HAP-1 (cell line): ENCODE measurements at places on chromosomes 7 and 10.
A peak's percentile ranks its signal among the peaks of the same experiment; 100 is the strongest.

DNA sequence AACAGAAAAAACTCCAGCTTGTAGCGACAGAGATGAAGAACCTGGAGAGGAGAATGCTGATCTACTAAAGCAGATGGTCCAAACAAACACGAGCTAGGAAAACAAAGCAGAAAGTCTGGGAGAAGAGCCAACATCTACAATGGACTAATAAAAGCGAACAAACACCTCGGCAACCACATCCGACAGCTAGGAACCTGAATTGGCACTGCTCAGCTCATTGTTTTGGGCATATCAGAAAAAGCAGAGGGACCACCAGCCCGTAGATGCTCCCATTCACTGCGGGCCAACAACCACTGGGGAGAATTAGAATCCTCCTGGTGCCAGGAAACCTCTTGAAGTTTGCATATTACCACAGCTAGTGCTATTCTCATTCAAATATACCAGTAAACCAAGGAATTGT, 204.7 kb downstream of the NXPH1 start:
- DNase-seq, result peak; percentile 76

DNA sequence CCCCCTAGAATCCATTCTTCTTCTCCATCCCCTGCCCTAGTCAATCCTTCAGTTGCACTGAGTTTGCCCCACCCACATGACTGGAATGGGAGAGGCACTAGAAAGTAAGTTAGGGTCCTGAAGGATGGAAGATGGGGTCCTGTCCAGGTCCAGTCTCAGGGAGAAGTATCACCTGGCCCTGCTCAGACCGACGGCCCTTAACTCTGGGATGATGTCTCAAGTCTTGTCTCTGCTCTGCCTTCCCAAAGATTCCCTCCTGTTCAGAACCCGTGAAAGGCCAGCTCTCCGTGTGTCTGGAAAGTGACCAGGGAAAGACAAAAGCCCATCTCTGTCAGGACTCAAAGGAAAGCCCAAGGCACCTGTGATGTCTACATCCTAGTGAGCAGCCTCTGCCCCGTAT, 88.8 kb downstream of the OAT start:
- no peak for DNase-seq

DNA sequence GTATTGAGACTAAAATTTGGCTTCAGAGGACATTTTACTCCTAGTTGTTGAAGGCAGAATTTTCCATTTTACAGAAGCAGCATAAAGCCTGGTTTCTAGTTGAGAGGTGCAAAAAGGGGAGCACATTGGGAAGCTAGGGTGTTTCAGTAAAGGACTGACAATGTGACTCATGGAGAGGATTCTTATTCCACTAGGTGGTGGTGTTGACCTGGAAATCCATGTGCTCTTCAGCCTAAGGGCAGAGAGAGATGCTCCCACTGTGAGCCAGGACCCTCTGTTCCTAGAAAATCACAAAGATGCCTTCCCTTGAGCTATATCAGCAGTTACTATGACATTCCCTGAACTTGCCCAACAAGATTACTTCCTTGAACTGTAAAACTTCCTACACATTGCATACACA, 687.8 kb downstream of the IPMK start:
- DNase-seq, result peak; percentile 60

GRCh38 chr7:145644426-145645134, 472.0 kb upstream of the CNTNAP2 start:
- no peak for DNase-seq

DNA sequence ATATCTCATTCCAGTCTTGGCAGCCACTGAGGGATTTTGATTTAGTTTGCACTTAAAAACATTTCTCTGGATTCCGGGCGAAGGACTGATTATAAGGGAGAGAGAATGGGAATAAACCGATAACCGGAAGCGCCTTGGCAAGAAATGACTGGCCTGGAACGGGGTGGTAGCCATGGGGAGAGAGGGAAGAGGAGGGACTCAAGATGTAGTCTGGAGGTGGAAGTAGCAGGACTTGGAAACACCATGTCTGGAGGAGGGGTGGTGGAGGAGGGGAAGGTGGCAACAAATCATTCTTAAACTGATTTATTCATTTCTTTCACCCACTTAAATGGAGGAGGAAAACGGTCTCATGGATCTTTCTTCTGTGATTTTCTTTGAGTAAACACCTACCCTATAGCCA, 238.1 kb downstream of the REEP3 start:
- DNase-seq, result no peak

- no peak for DNase-seq
Measured at GRCh38 chr10:5983774-5984173, 6.4 kb upstream of the IL15RA start.

- no peak for DNase-seq
Measured at GRCh38 chr7:111229181-111229740, 138.3 kb downstream of the LRRN3 start.

- no peak for DNase-seq
Measured at GRCh38 chr10:60892571-60892970, 51.4 kb downstream of the RHOBTB1 start.

DNA sequence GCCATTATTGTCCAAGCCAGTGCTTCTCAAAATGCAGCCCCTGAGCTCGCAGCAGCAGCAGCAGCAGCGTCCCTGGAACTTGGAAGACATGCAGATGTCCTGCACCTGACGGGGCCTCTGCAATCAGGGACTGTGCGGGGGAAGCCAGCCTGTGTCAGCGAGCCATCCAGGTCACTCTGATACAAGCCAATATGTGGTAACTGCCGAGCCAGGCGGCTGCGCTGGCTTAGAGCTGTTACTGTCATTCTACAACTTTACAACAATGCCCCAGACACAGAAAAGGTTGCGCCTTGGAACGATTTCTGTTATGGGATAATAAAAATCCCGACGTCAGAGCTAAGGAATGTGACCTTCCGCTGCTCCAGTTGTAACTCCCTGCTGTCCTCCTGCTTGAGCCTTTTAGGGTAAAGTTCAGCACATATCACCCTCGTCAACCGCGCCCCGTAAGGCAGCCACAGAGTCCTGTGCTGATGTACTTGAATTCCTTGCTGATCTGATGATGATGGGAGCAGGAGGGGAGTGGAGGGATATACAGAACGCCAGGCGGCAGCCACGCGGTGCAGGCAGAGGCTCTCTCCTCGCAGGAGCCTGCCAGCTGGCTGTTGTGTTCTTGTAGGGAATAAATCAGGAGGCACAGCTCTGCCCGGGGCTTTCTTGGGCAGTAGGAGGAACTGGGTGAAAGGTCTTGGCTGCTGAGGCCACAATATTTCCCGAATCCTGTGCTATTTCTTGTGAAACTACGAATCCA, 20.0 kb upstream of the CRYGN start:
- DNase-seq, result peak; percentile 55

GRCh38 chr10:200405-200804, 65.2 kb downstream of the ZMYND11 start:
- DNase-seq, result no peak

- no peak for DNase-seq
Measured at GRCh38 chr10:71714031-71714410, 5.6 kb downstream of the C10orf105 start.

DNA sequence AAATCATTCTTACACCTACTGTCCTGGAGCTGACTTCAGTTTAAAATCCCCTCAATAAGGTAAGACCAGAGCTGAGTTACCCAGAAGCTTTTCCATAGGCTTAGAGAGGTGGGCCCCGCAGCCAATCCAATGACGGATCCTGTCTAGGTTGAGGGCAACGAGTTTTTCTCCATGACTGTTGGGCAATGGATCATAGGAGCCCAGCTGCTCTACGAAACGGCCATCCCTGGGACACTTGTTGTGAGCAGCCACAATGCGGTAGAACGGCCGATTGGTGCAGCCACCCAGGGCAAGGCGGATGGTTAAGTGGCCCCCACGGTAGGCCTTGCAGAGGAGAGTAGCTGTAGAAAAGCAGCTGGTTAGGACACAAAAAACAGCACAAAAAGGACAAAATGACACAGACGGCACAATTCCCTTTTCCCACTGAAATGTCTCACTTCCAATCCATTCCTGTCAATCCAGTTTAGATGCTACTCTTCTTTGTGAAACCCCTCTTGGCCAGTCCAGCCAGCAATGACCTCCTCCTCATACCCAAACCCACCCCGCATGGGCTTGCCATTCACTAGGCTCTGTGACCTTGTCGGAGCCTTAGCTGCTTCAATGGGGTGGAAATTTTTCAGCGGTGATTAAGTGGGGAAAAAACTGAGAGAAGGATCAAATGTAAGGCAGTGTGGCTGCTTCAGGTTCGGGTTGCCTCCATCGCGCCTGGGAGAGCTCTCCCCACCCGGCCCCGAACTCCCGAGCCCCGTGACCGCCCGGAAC, 580 bp downstream of the MRPS16 start:
- peak; percentile 47 for DNase-seq

GRCh38 chr10:124063750-124064603, 29.4 kb downstream of the CHST15 start:
- DNase-seq, result no peak

- DNase-seq, result no peak
Measured at GRCh38 chr7:142968229-142968628, 6.1 kb upstream of the KEL start.

- no peak for DNase-seq
Measured at GRCh38 chr7:101397243-101397642, 34.6 kb downstream of the COL26A1 start.

- DNase-seq, result no peak
Measured at GRCh38 chr10:1241322-1241890, 185.2 kb downstream of the WDR37 start.

GRCh38 chr7:137296576-137296975, 47.0 kb downstream of the PTN start:
- DNase-seq, result no peak

DNA sequence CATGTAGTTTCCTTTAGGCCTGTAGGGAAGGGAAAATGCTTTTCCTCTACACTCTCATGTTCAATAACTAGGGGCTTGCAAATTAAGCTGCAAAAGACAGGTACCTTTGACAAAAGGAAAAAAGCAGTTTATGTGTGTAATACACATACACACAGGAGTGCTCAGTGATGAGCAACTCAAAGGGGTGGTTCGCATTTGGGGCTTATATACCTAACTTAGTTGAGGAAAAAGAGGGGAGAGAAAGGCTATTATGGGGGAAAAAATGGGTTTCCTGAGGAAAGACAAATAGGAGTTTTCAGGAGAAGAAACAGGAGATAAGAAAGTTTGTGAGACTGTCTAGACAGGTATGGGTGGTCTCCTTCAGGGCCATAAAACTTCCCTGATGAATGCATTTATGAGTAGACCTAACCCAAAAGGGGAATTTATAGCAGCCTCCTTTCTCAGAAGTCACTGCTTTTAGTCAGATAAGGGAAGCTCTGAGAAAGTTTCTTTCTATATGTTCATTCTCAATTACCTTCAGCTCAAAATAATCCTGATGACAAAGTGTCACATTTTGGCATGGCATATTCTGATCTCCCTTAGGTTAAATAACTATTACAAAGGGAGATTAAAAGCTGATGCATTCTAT, 55.2 kb upstream of the EZH2 start:
- DNase-seq, result no peak

- no peak for DNase-seq
Measured at GRCh38 chr10:29608062-29608461, 26.7 kb downstream of the SVIL start.

DNA sequence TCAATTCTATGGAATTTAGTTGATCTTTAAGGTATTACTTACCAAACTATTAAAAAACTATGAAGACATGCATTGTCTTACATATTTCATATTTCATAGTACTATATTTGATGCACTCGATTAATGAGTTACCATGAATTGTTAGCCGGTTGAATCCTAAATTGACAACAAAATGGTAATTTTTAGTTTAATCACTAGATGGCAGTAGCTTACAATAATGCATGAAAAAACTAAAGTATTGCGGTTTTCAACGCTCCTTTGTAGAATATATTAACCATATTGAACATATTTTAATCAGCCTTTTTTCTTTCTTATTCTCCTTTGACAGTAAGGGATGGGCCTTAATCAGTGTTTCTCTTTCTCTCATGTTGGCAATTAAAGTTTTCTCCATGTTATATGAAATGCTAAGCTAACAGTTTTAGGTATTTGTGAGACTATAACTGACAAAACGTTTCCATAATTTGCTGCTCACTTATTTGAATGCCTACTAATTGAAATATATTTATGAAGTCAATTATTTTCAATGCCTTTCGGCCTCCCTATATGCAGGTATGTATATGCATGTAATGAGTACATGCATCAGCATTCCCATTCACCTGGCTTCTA, 48.5 kb upstream of the ARL4A start:
- no peak for DNase-seq

- DNase-seq, result peak; percentile 93
Measured at GRCh38 chr7:69457595-69458504, 140.4 kb upstream of the AUTS2 start.

GRCh38 chr7:73429622-73430505, 3.7 kb upstream of the FZD9 start:
- DNase-seq, result no peak

GRCh38 chr7:150429699-150430098, 20.7 kb upstream of the GIMAP8 start:
- no peak for DNase-seq

GRCh38 chr10:32180390-32181280, 124.4 kb upstream of the KIF5B start:
- no peak for DNase-seq

DNA sequence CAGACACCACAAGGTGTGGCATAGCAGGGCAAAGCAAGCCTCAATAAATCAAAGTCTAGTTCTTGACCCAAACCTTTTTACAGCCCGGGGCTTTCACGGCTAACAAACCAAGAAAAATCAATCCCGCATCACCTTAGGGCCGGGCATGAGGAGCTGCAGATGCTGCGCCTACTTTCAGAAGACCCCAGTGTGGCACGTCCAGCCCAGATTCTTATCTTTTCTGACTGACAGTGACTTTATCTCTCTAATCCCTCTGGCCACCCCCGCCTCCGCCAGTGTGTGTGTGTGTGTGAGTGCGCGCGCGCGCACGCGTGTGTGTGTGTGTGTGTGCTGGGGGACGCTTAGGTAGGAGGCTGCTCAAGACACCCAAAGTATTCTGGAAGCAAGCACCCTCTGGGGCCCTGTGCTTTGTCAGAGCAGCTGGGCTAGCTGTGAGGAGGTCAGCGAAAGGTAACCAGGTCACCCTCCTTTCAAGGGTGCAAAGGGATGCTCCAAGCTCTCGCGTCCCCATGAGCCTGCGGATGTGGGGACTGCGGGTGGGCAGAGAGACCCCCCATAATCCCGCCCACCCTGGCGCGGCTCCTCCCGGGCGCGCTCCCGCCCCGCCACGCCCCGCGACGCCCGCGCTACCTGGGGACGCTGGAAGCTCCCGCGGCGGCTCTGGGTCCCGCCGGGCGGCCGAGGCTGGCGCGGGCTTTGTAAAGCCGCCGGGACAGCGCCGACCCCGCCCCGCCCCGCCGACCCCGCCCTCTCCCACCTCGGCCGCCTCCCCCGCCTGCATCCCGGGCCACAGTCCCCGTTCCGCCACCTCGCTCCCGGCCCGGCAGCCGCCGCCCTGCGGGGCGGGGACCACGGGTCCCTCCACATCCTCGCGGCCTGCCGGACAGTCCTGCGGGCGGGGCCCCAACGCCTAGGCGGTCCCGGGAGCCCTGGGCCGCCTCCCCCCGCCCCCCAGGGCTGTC, 57.1 kb upstream of the RHOBTB1 start:
- DNase-seq, result peak; percentile 72

DNA sequence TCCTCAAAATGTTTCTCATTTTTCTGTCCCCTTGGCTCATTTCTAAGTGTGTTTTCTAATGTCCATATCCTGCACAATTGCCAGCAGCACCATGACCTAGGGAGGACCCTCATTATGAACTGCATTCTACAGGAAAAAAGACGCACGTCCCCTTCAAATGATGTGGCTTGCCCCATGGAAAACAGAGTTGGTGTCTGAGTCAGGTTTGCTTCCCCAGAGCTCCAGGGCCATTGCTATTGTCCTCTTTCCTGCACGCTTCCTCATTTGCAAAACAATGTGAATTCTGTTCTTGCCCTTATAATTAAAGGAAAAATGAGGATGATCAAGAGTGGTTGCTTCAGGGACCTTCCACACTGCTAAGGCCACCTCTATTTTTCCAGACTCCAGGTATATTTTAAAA, 14.7 kb upstream of the ASB4 start:
- peak; percentile 75 for DNase-seq

GRCh38 chr10:130463876-130464364, 327.7 kb downstream of the GLRX3 start:
- no peak for DNase-seq
